Fibroblast of the aortic adventitia (primary cell): ENCODE measurements at places on chromosomes 2 and 18. TPM values are rescaled to one million over a fixed set of nuclear protein-coding genes. Genes with fewer than 3 reads are reported as not detected.

The UPP2 gene
- total RNA-seq = not detected in 2 replicates

The REG1B gene
- not detected in 2 replicates for total RNA-seq

The FABP1 gene
- total RNA-seq = not detected in 2 replicates

The HOXD3 gene
- total RNA-seq = 0.09 TPM in 1 of 2 replicates, not detected in the other

The ACKR3 gene
- 0.72 and 2.0 TPM in 2 replicates for total RNA-seq

The MROH2A gene
- total RNA-seq = under 0.01 TPM in 1 of 2 replicates, not detected in the other

The COLEC11 gene
- 0.09 and 0.65 TPM in 2 replicates for total RNA-seq

The CDK15 gene
- total RNA-seq = 4.5 and 7.0 TPM in 2 replicates

The HDHD2 gene
- total RNA-seq = 24.3 and 49.7 TPM in 2 replicates

The XDH gene
- 3.1 TPM in 1 of 2 replicates, not detected in the other for total RNA-seq

The GPR155 gene
- 1.6 and 2.2 TPM in 2 replicates for total RNA-seq

The IL36A gene
- total RNA-seq = 2.0 TPM in 1 of 2 replicates, not detected in the other

The ORC2 gene
- 12.7 and 17.4 TPM in 2 replicates for total RNA-seq

The ELP2 gene
- 83.3 and 119 TPM in 2 replicates for total RNA-seq

The LBX2 gene
- total RNA-seq = 2.0 and 3.0 TPM in 2 replicates

The CCDC85A gene
- total RNA-seq = 0.45 and 1.8 TPM in 2 replicates

The SERPINB11 gene
- total RNA-seq = not detected in 2 replicates

The ASB18 gene
- total RNA-seq = not detected in 2 replicates

The CHST10 gene
- total RNA-seq = 10.2 and 11.0 TPM in 2 replicates

The TTN gene
- total RNA-seq = 0.16 and 5.5 TPM in 2 replicates

The KYNU gene
- total RNA-seq = under 0.01 and 1.3 TPM in 2 replicates

The SPP2 gene
- 0.36 TPM in 1 of 2 replicates, not detected in the other for total RNA-seq

The ITSN2 gene
- total RNA-seq = 23.9 and 32.4 TPM in 2 replicates

The IL18RAP gene
- total RNA-seq = 0.09 TPM in 1 of 2 replicates, not detected in the other

The UGT1A8 gene
- 0.09 TPM in 1 of 2 replicates, not detected in the other for total RNA-seq
